ENCODE measurements at places on chromosomes 6 and 20.

- DNase-seq = no peak
Measured at GRCh38 chr6:8229915-8230756, 127.8 kb upstream of the EEF1E1 start.

DNA sequence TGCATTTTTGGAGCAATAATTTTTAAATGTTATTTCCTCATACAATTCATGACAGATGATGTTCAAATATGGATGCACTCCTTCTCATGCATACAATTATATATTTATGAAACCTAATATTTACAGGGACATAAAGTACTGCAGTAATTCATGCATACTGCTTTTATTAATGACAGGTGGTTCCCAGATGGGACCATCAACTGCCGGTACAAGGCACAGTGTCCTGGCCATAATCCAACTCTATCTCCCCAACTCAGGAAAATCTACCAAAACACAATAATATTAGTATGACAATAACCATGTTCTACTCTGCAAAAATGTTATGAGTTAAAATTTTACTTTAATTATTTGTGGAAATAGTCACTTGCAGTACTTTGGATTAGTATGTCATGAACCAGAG is 77.8 kb downstream of the VIP start:
- DNase-seq = no peak

DNA sequence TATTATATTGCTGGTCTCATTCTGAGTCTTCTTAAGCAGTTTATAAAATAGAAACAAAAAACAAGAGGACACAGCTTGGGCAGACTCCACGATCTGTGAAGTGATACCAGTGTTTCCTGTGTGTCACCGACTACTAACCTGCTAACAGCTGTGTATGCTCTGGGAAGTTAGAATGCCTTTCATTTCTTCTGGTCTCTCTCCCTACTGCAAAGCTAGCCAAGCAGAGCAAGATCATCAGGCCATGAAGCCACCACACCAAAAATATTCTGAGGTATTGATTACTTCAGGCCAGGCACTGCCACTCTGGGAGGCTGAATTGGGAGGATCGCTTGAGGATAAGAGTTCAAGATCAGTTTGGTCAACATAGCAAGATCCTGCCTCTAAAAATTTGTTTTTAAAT is 46.9 kb upstream of the SMIM29 start:
- no peak for DNase-seq

- DNase-seq = no peak
Measured at GRCh38 chr20:48898896-48899530, 22.5 kb upstream of the ARFGEF2 start.

DNA sequence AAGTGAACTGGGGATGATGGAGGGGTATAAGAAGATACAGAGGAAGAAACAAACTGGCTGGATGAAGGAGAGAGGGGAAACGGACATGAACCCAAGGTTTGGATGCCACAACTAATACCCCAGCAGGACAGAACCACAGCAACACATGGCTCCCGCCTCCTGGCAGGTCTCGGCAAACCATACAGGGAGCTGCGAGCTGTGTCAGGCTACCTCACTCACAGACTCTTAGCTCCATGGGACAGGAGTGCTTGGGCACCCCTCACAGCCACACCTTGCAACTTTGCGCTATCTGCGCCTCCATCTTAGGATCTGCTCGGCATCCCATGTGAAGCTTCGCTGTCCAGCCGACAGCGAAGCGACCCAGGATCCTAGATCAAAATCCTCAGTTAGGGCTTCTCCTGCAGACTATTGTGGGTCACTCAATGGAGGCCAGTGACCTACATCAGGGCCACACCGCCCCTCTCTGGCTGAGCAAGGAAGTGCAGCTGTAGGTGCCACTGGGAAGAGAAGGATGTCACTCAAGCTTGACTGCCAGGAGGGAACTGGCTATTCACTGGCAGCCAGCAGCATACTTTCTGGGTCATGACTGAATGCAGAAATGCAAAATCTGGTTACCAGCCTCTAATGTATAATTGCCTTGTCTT is 174.4 kb upstream of the RIN2 start:
- DNase-seq = peak; percentile 62

GRCh38 chr6:160167604-160168399 is 46.2 kb downstream of the SLC22A1 start:
- DNase-seq = no peak

- DNase-seq = no peak
Measured at GRCh38 chr6:157935786-157936185, 45.9 kb upstream of the SYNJ2 start.

- DNase-seq = no peak
Measured at GRCh38 chr6:79413562-79414002, 123.6 kb downstream of the LCA5 start.

GRCh38 chr20:3560578-3560977 is 89.8 kb downstream of the ATRN start:
- DNase-seq = no peak

GRCh38 chr6:53937461-53937860 is 142.7 kb downstream of the LRRC1 start:
- no peak for DNase-seq

- peak; percentile 92 for DNase-seq
Measured at GRCh38 chr20:49460916-49461315, 21.6 kb downstream of the KCNB1 start.

All from left lobe of liver (tissue), 2 donors.